Lung (tissue), 17 donors: ENCODE measurements at places on chromosomes 4 and X. TPM values are rescaled to one million over a fixed set of nuclear protein-coding genes. Genes with fewer than 3 reads are reported as not detected.

Gene IL13RA2
- total RNA-seq = 3.3 TPM

- H3K4me3 ChIP-seq = no peak overlapping the region
- no peaks in the 10 kb centered on the region for H3K36me3 ChIP-seq
- H3K4me1 ChIP-seq = peaks cover 62% of the 10 kb centered on the region
- H3K27ac ChIP-seq = no peak overlapping the region
These were observed 31.0 kb upstream of the PDE5A start for GRCh38 chr4:119659576-119659975.

- no peak overlapping the region for H3K4me3 ChIP-seq
- no peaks in the 10 kb centered on the region for H3K4me1 ChIP-seq
- DNase-seq = no peak
- no peaks in the 10 kb centered on the region for H3K36me3 ChIP-seq
- no peak overlapping the region for H3K27ac ChIP-seq
- no peaks in the 10 kb centered on the region for H3K27me3 ChIP-seq
These were observed 516.5 kb downstream of the PCDH7 start for GRCh38 chr4:31236639-31237173.

GRCh38 chr4:147942729-147943128, 210.8 kb downstream of the ARHGAP10 start:
- no peak for DNase-seq
- H3K27ac ChIP-seq = no peak overlapping the region
- no peaks in the 10 kb centered on the region for H3K27me3 ChIP-seq
- H3K4me1 ChIP-seq = no peaks in the 10 kb centered on the region
- H3K4me3 ChIP-seq = no peak overlapping the region

Gene CTAG1B
- not detected for total RNA-seq

DNA sequence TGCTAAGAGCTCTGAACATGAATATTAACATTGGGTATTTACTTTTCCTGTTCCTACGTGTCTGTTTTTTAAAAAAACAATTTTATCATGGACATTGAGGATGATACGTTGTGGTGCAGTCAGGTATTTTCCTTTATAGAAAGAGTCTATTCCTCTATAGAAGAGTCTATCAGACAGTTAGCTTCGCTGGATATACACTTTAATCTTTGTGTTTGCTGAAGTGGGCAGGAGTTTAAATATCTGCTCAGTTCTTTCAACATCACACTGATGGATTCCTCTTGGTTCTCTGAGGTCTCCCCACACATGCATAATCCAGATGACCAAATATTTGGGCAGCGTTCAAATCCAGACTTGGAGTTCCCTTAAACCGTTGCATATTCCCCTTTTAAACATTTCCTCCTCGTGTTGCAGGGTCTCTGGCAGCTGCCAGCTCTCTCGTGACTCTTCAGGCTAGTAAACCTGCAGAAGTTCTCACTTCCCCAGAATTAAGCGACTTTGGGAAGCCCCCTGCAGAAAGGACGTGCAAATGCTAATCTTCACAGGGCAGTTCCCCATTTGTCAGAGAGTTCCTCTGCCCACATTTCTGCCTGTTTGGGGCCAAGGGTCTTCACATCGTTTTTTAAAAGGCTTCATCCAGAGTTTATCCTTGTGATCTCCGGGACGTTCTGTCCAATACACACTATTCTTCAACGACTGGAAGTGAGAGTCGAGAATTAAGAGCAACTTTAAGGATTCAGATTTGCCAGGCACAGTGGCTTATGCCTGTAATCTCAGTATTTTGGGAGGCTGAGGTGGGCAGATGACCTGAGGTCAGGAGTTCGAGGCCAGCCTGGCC, 20.5 kb upstream of the DHRSX start:
- no peaks in the 10 kb centered on the region for H3K27me3 ChIP-seq
- H3K27ac ChIP-seq = no peak overlapping the region
- no peak overlapping the region for H3K4me3 ChIP-seq
- no peaks in the 10 kb centered on the region for H3K36me3 ChIP-seq
